ENCODE measurements at places on chromosomes 5 and 9.

DNA sequence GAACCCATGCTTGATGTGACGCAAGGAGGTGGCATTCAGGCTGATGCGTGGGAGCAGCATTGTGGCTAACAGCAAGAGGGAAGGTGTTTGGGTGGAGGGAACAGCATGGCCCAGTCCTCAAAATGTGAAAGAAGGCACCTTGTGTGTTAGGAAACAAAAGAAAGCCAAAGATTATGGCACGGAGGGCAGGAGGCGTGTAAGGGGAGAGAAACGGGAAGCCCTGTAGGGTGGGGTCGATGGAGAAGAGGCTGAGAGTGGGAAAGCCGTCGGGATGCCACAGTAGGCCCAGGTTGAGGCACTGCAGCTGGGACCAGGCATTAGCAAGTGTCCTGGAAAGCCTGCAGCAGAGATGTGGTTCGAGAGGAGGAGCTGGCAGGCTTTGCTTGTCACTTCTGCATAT, 241.1 kb downstream of the GADD45G start:
- no peak for DNase-seq

DNA sequence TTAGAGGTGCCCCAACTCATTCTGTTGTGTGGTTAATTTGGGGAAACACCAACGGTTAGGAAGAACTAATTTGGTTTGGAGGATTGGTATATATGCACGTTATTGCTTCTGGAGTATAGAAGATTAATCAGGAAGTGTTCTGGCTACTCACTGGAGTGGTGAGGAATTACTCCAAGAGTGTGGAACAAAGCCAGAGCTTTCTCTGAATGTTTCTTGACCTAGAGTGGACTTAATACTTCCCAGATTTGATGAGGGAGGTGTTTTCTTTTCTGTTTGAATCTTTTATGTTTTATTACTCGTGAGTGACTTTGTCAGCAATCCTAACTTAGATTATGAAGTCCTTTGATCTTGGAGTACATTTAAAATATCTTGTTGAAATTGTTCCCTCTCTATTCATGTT, 163.7 kb downstream of the MAN2A1 start:
- DNase-seq, result no peak

DNA sequence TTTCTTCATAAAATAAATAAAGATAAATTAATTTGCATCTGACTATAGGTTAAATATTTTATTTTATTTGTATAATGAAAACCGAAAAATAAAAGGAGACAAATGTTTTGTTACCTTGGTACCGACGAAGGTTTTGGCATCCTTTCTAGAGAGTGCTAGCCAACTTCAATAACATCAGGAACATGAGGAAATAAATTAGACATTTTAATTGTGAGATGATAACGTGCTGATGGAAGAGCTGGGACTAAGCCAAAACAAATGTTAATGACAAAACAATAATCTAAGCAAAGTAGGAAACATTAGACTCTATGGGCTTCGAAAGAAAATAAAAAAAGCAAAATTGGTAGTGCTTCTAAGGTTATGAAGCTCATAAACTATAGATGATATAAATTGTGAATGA, 201.0 kb downstream of the IRX2 start:
- no peak for DNase-seq

GRCh38 chr9:122144836-122145591, 14.6 kb downstream of the NDUFA8 start:
- DNase-seq, result no peak
